ENCODE measurements at places on chromosomes 1 and 21. TPM values are rescaled to one million over a fixed set of nuclear protein-coding genes. Genes with fewer than 3 reads are reported as not detected.

LDLRAD1 gene
- total RNA-seq = not detected

KISS1 gene
- not detected for total RNA-seq

RAB25 gene
- 142 TPM for total RNA-seq

TAS1R1 gene
- 0.51 TPM for total RNA-seq

SLC6A9 gene
- 10.5 TPM for total RNA-seq

TAGLN2 gene
- 266 TPM for total RNA-seq

TRAF5 gene
- 78.3 TPM for total RNA-seq

GNG12 gene
- total RNA-seq = 9.3 TPM

CA14 gene
- total RNA-seq = 44.9 TPM

RNU1-3 gene
- 2,807 TPM for total RNA-seq

VANGL2 gene
- total RNA-seq = 62.5 TPM

UBASH3A gene
- not detected for total RNA-seq
